ENCODE measurements at places on chromosomes 6 and 20. TPM values are rescaled to one million over a fixed set of nuclear protein-coding genes. Genes with fewer than 3 reads are reported as not detected.

The LPA gene
- 4.4 TPM for total RNA-seq

The SEL1L2 gene
- not detected for total RNA-seq

The SAMD3 gene
- total RNA-seq: 26.0 TPM

The TREML2 gene
- 0.09 TPM for total RNA-seq

The DEFB125 gene
- not detected for total RNA-seq

The HLA-DOB gene
- total RNA-seq: not detected

The BPI gene
- total RNA-seq: 0.27 TPM

The SIRPB1 gene
- 0.73 TPM for total RNA-seq

The RGS17 gene
- total RNA-seq: 60.7 TPM

The PI16 gene
- total RNA-seq: 0.73 TPM

The CCN2 gene
- 8.5 TPM for total RNA-seq

The ADGRB3 gene
- 237 TPM for total RNA-seq

The TRIM15 gene
- total RNA-seq: not detected

The HINT3 gene
- total RNA-seq: 44.2 TPM

The PRDM13 gene
- total RNA-seq: 4.7 TPM
